ENCODE measurements at places on chromosomes 1 and 21.
A peak's percentile ranks its signal among the peaks of the same experiment; 100 is the strongest.

- DNase-seq, result no peak
Observed at GRCh38 chr1:203722909-203723308, 42.1 kb upstream of the LAX1 start.

GRCh38 chr1:101833312-101833711 lies 163.4 kb downstream of the OLFM3 start:
- DNase-seq, result no peak

GRCh38 chr1:210695026-210695425 lies 366.3 kb downstream of the HHAT start:
- DNase-seq, result no peak

- DNase-seq, result no peak
Observed at GRCh38 chr1:8039071-8039470, 13.0 kb upstream of the ERRFI1 start.

DNA sequence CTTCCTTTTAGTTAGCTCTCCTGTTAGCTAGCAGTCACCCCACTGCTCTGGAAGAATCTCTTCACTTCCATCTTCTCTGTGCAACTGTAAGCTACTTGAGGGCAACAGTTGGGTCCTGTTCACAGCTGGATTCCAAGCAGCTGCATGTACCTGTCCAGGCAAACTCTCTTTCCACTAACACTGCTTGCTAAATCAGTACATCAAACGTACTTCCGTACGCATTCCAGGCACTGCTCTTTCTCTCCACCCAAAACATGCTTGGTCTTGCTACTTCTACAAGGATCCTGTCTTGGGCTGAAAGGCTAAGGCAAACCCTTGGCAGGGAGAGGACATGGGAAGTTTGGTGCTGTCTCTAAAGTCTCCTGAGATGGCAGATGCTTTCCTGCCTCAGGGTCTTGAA lies 139.2 kb upstream of the CACNA1E start:
- no peak for DNase-seq

- no peak for DNase-seq
Observed at GRCh38 chr21:44315691-44316203, 15.9 kb downstream of the PFKL start.

GRCh38 chr1:170351366-170351946 lies 180.5 kb upstream of the GORAB start:
- no peak for DNase-seq

GRCh38 chr1:28010969-28011368 lies 51.2 kb downstream of the XKR8 start:
- DNase-seq, result no peak

- DNase-seq, result no peak
Observed at GRCh38 chr1:208842451-208842850, 598.3 kb upstream of the PLXNA2 start.

DNA sequence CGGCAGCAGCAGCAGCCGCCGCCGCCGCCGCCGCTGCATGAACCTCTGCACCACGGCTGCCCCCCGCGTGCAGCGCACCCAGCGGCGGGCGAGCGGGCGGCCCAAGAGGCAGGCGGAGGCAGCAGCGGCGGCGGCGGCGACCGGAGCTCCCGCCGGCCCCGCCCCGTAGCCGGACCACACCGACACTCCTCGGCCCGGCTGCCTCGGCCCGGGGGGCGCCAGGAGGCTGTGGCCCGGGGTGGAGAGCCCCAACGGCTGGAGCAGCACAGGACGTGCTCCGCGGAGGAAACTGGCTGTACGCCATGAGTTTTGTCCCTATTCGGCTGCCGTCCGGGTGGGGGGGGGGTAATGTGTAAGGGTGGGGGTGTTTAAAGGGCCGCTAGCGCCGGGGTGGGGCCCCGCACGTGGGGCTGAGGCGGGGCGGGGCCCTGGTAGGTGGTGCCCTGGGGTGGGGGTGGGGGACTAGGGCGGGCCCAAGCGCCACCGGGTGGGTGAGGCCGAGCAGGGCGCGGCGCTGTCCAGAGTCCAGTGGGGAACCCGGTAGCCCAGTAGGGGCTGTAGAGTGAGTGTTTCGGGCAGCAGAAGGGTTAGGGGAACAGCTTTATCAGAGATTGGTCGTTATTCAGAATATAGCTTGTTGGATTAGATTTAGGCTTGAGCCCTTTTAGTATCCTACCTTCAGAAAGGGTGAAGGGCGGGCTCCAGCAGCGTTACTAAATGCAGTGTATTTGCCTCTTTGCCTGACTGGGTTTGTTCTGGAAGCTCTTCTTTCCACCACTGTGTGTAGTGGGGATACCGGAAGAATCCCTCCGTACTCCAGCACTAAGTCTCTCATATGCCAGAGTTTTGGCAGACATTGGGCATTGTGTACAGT lies at the start of gene FAM78B:
Gene FAM78B (minus strand): TSS at position 304 of the 874 bp plus-strand sequence. CDS start 753 bp downstream, outside the sequence.
- peak; percentile 83 for DNase-seq

- no peak for DNase-seq
Observed at GRCh38 chr1:26618561-26618960, 77.3 kb upstream of the ARID1A start.

- no peak for DNase-seq
Observed at GRCh38 chr1:176271572-176271971, 64.5 kb upstream of the COP1 start.

- no peak for DNase-seq
Observed at GRCh38 chr21:39025198-39025597, 158.1 kb downstream of the PSMG1 start.

DNA sequence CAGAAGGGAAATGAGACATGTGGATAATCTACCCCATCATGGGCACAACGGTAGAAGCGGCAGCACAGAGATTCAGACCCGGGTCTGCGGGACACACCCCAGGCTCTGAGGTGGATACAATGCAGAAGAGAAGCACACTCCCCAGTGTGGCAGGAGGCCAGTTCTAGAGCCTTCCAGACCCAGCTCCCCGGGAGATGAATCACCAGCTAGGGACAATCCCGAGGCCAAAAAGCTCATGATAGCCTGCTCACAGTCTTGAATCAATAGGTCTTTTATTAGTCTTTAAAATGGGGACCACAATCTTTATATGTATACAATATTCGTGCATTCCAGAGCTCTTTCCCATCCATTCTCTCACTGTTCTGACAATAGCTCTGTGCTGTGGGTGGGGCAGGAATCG lies 57.3 kb upstream of the DIRAS3 start:
- DNase-seq, result no peak

GRCh38 chr1:153293851-153294250 lies 18.9 kb downstream of the PGLYRP3 start:
- DNase-seq, result no peak

GRCh38 chr1:109170035-109170764 lies 43.5 kb upstream of the SARS1 start:
- no peak for DNase-seq

- no peak for DNase-seq
Observed at GRCh38 chr1:239587574-239588369, 201.4 kb downstream of the CHRM3 start.

- no peak for DNase-seq
Observed at GRCh38 chr1:170146720-170147263, 1.0 kb downstream of the NTMT2 start.

DNA sequence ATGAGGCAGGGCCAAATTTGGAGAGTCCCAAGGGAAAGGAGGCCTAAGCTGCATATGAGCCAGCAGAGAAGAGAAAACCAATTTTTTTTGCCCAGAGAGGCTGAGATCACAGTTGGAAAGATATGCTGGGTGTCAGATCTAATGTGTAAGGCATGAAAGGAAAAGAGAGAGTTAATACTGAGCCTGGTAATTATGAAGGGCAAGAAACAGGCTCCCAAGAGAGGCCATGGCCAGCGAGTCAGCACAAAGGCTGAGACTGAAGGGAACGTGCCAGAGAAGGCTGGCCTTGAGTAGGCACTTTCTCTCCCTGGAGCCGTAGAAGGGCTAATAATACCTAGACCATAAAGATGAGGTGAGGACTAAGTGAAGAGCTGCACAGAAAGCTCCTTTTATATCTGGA lies 31.8 kb upstream of the BEND5 start:
- DNase-seq, result no peak

DNA sequence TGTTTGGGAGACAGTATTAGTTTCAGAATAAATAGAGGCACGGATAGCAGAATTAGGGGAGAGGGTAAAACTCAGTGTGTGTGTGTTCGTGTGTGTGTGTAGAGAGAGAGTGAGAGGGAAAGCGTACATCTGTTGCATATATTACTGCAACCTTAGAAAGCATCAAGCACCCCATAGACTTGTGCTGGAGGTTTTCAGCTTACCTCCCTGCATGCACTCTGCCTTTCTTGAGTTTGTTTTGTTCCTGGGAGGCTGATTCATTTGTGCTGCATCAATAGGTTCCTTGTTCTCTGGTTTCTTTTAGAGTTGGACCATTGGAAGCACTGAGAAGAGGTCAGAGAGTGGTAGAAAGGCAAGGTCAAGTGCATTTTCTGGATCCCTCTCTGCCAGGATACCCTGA lies 104.4 kb upstream of the KCNK1 start:
- no peak for DNase-seq

DNA sequence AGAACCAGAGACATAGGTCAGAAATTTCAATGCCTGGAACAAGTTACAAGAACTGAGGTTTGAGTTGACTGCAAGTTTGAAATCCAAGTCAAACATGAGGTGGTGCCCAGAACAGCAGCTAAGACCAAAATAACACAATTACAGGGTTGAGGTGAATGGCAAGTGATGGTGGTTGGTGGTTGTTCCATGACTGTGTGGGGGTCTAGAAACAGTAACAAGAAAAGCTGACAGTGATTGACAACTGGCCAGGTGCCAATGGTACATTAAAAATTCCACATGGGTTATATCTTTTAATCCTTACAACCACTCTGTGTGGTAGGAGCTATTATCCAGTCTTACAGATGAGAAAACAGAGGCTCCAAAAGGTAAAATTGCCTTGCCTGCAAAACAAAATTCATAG lies 32.0 kb downstream of the RIMS3 start:
- DNase-seq, result no peak

DNA sequence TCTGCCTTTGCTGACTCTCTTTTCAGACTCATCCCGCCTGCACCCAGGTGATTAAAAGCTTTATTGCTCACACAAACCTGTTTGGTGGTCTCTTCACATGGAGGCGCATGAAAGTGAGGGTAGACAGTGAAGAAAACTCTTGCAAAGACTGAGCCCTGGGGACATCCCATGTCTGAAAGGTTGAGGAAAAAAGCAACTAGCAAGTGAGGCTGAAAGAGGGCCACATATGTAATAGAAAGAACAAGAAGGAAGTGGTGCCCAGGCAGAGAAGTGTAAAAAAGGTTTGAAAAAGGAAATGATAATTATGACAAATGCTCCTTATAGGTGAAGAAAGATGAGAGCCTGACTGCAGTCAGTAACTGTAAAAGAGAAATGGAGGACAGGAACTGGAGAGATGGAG lies 115.9 kb upstream of the NEK7 start:
- DNase-seq, result no peak

DNA sequence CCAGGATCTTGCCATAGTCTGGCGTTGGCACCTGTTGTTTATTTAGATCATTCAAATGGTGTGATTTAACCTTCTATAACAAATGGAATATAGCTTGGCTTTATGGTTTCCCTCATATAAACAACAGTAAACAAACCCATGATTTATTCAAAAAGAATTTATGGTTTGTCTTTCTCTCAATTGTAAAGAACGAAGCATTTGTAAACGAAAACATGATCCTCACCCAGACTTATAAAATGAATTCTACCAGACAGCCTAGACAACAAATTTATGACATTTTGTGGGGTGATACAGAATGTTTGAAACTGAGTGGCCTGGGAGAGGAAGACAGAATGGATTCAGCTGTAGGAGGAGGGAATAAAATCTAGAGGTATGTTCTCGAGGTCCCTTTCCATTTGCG lies 66.1 kb upstream of the PTGFR start:
- no peak for DNase-seq

- no peak for DNase-seq
Observed at GRCh38 chr1:12123172-12123571, 43.6 kb upstream of the TNFRSF1B start.

DNA sequence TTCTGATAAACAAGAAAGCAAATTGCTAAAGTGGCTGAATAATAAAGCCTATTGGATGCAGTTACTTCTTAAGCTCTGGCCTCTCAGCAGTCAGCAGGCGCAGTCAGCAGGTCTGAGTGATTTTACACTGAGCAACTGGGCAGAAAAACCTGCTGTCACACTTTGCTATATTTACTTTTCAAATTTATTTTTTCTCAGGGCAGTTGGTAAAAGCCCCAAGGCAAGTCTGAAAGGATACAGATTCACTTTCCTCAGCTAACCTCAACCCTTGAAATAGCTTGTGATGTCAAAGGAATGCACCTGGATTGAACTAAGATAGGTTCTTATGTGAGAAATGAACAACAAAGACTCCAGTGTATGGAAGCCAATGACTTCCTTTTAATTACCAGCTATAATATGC lies 34.0 kb downstream of the ATP5PF start:
- DNase-seq, result no peak

GRCh38 chr21:31235671-31236450 lies 108.2 kb downstream of the TIAM1 start:
- DNase-seq, result no peak

- no peak for DNase-seq
Observed at GRCh38 chr1:61604261-61604660, 120.7 kb downstream of the TM2D1 start.

DNA sequence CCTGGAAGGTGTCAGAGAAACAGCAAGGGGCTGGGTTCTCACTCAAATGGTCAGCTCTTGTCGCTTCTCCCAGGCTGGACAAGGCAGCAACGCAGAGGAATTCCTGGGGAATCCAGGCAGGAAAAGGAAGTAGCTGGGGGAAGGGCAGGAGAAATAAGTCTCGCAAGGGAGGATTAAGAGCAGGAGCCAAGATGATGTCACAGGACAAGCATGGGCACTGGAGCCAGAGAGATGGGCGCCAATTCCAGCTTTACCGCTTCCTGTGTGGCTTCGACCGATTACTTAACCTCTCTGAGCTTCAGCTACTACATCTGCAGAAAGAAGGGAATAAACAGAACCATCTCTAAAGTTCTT lies 70.5 kb downstream of the SSBP3 start:
- peak; percentile 77 for DNase-seq

- DNase-seq, result no peak
Observed at GRCh38 chr1:174726167-174726879, 273.4 kb upstream of the CACYBP start.

- DNase-seq, result no peak
Observed at GRCh38 chr1:76832521-76832920, 34.8 kb upstream of the ST6GALNAC5 start.

DNA sequence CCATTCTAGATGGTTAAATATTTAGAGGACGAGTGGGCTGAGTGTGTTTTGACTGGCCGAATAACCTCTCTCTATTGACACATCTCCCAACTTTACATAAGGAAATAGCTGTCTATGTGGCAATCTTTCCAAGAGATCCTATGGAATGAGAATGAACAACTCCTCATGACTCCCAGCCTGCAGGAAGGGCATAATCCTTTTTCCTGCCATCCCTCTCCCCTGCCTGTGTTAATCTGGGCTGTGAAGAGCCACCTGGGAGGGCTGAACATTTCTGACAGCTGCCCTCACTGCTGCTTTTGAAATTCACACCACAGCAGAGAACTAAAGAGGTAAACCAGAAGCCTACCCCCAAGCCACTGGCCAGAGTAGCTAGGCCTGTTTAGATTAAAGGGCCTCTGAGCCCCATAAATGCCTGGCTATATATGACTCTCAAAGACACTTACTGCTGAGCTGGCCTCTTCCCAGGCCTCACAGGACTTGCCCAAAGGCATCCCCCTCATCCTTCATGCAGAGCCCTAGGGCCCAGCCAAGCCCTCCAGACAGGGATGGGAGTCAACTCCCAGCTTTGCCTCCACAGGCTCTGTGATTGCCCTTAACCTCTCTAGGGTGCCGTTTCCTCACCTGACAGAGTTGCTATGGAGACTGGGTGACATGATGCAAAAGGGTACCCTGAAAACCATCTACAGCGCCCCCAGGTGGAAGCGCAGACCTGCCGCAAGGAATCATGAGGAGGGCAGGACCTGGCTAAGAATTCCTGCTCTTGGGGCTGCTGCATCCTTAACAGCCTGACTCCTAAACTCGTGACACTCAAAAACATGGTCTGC lies 42.0 kb upstream of the LDLRAP1 start:
- no peak for DNase-seq

- no peak for DNase-seq
Observed at GRCh38 chr21:25572861-25573310, 34.4 kb downstream of the MRPL39 start.
